ENCODE measurements at places on chromosomes 11 and 22.

- peak; percentile 50 for DNase-seq
Observed at GRCh38 chr11:72609045-72609444, 65.2 kb downstream of the PDE2A start.

- DNase-seq: no peak
Observed at GRCh38 chr22:23749841-23750301, 1.0 kb downstream of the ZNF70 start.

DNA sequence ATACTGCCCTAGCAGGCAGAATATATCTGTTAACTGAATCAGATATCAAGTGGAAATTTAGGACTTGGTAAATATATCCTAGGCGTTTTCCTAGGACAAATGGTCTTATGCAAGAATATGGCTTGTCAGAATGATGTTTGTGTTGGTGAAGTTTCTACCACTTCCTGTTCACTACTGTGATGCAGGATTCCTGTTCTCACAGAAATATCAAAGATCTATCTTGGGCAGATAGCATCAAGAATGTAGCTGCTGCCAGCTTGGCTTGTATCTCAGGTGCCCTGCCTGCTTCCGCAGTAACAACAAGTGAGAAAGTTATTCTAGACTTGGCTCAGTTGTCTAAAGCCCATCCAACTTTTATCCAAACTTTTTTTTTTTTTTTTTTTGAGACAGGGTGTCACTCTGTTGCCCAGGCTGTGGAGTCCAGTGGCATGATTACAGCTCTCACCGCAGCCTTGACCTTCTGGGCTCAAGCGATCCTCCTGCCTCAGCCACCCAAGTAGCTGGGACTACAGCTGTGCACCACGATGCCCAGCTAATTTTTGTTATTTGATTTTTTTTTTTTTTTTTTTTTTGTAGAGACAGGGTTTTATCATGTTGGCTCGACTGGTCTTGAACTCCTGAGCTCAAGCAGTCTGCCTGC, 61.3 kb downstream of the PPME1 start:
- DNase-seq: no peak

DNA sequence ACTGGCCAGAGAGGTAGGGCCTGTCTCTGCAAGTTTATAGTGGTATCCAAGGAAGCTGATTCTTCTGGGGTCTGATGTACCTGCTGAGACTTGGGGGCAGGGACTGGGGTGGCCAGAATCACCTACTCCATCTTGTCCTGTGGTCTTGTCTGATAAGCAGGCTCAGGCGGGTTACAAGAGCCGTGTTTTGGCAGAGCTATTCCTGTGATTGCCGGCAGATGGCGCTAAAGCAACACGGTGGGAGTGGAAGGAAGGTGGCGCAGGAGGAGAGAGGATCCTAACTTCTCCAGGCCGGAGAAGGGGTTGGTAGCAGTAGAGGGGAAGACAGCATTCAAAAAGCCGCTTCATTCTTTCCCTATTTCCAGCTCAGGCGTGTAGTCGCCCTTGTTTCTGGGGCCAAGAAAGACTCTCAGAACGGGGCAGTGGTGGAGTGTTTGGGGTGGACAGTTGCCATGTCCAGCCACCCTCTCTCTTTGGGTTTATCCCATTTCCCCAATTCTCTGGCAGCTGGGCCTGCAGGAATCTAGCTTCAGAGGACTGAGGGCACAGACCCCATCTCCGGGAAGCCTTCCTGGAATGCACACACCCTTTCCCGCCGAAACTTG, 15.1 kb downstream of the CHRM1 start:
- peak; percentile 88 for DNase-seq

- DNase-seq: no peak
Observed at GRCh38 chr11:103358251-103358650, 249.0 kb downstream of the DYNC2H1 start.

- DNase-seq: no peak
Observed at GRCh38 chr11:122743097-122743741, 87.7 kb downstream of the UBASH3B start.

DNA sequence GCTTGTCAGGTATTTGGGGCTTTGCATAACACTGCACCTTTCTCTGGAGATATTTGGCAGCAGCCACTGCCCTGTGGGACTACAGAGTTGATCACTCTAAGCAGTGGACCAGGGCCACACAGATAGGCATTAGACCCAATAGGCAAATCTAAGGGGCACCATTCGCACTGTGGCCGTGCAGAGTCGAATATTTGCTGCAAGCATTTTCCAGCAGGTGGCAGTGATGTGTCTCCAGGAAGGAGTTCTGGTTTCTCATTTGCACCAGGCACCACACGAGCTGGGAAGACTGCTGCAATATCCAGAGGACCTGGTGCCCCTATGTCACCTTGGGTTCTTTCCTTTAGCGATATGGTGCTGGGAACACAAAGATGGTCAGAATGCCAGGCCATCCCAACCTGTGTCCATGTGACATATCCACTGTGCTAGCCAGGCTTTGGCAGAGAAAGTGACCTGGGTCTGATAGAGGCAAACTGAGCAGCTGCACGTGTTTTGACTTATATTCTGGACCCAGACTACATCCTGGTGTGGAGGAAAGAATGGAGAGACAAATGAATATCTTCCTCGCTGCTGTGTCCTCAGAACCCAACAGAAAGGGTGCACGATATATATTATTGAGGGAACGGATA, 318.7 kb downstream of the BUD13 start:
- peak; percentile 15 for DNase-seq

DNA sequence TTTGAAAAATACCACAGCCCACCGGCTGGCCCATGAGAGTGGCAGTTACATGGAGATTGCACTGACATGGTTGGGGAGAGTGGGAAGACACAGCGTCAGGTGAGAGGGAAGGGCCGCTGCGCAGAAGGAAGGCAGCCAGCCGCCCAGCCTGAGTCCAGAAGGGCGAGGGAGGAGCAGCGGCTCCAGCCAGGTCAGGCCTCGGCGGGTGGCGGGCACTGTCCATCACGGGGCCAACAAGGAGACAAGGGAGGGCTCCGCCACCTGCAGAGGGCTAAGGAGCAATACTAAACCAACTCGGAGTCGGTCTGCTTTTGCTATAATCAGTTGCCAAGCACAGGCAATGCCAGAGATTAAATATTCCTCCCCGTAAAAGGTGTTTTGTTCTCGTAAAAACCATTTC, 384.5 kb downstream of the TBC1D22A start:
- no peak for DNase-seq

- no peak for DNase-seq
Observed at GRCh38 chr11:27011560-27012233, 17.8 kb downstream of the FIBIN start.

DNA sequence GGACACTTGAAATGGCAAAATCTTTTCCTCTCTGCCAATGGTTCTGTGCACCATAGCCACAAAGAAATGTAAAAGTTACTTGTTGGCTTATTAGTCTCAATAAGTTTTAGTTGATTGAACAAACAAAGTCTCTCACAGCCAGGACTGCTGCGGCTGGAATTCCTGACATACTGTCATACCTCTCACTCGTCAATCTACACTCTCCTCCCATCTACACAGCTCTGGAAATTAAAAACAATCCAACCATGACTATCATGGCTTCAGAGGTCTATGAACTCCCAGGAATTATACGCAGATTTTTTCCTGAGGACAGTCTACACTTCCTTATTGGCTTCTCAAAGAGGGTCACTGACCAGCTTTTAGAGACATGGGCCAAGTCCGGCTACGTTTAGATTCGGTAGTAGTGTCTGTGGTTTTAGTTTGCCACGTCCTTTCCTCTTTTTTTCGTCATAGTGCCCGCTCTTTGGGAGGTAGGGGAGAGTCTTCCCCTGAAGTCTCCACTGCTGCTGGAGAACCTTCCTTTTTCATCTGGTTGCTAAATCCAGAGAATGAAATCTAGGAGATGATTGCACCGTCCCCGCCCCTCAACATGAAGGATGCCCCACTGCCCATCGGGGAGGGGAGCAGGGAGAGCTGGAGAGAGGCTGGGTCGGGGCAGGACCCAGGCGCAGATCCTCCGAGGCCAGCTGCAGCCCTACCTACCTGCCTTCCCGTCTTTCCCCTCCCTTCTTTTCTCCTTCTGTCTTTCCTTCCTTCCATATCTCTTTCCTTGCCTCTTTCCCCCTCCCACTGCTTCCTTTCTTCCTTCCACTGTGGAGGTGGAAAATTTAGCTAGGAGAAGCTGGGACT, 1.0 kb upstream of the PLEKHB1 start:
- DNase-seq: no peak

DNA sequence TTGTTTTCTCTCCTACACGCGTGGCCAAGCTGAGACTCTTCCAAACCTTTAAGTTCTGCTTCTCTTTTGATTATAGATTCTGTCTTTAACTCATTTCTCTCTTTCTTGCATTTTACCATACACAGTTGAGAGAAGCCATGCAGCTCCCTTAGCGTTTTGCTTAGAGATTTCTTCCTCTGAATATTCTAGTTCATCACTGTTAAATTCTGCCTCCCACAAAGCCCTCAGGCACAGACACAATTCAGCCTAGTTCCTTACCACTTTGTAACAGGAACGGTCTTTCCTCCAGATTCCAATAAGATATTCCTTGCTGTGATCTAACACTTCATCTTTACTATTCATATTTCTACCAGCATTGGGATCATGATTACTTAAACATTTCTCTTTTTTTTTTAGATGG, 24.7 kb upstream of the CD81 start:
- no peak for DNase-seq

- no peak for DNase-seq
Observed at GRCh38 chr22:25403284-25403810, 161.1 kb upstream of the GRK3 start.

- DNase-seq: peak; percentile 33
Observed at GRCh38 chr11:2975594-2975993, 16.5 kb downstream of the NAP1L4 start.

- DNase-seq: no peak
Observed at GRCh38 chr11:114912826-114913225, 234.5 kb downstream of the NXPE2 start.

DNA sequence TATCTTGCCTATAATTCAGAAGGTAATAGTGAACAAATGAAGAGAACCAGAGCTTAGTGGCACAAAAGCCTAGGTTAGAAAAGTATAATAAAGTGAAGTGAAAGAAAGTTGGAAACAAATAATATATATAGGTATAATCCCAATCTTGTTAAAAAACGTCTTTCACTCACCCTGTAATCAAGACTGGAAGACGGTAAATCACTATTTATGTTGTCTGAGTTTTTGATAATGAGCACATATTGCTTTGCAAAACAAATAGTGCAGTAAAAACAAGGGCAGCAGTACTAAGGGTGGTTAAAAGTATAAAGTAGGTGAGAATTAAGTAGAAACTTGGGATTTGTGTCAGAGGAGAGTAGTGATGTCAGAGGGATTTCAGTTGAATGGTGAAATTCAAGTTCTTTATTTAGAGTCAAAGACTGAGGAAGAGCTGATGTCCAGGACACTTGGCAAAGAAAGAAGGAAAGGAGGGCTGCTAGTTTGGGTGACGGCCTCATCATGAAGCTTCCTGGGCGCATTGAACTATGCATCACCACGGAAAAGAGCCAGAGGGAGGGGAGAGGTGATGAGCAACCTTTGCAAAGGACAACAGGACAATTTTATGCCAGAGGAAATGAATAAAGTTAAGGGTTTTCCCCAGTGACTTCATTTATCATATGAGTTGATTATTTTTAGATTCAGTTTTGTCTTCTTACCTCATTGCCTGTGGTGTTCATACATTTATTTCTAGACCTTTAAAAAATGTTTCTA, 11.4 kb downstream of the NCAM1 start:
- no peak for DNase-seq

DNA sequence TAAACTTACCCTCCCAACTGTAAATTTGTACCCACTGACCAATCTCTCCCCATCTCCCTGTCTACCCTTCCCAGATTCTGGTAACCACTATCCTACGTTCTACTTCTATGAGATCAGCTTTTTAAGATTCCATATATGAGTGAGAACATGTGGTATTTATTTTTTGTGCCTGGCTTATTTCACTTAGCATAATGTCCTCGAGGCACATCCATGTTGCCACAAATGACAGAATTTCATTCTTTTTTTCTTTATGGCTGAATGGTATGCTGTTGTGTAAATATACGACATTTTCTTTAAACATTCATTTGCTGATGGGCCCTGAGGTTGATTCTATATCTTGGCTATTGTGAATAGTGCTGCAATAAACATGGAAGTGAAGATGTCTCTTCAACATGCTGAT, 74.7 kb upstream of the RRM1 start:
- no peak for DNase-seq

GRCh38 chr11:13009476-13009920, 382 bp downstream of the RASSF10 start:
- DNase-seq: no peak

- DNase-seq: no peak
Observed at GRCh38 chr11:119892311-119892808, 163.4 kb upstream of the NECTIN1 start.

DNA sequence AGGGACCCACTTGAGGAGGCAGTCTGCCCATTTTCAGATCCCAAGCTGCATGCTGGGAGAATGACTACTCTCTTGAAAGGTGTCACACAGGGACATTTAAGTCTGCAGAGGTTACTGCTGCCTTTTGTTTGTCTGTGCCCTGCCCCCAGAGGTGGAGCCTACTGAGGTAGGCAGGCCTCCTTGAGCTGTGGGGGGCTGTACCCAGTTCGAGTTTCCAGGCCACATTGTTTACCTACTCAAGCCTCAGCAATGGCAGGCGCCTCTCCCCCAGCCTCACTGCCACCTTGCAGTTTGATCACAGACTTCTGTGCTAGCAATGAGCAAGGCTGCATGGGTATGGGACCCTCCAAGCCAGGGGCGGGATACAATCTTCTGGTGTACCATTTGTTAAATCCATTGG, 126.0 kb downstream of the OR4A5 start:
- DNase-seq: no peak

DNA sequence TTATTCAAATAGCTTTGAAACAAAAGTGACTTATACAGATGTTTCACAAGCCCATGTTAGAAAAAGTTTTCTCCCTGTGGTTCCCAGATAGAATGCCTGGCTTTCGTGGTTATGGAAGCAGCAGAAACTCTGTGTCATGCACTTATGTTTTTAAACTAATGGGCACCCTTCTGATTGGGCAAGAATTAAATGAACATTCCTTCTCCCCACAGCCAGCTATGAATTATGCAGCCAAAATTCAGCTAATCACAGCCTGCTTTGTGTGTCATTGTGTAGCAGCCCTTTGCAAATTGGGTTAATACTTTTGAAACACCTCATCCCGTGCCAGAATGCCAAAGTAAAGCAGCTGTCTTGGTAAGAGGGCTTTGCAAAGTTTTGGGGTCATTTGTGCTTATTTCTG, 46.9 kb downstream of the PANX1 start:
- DNase-seq: no peak

DNA sequence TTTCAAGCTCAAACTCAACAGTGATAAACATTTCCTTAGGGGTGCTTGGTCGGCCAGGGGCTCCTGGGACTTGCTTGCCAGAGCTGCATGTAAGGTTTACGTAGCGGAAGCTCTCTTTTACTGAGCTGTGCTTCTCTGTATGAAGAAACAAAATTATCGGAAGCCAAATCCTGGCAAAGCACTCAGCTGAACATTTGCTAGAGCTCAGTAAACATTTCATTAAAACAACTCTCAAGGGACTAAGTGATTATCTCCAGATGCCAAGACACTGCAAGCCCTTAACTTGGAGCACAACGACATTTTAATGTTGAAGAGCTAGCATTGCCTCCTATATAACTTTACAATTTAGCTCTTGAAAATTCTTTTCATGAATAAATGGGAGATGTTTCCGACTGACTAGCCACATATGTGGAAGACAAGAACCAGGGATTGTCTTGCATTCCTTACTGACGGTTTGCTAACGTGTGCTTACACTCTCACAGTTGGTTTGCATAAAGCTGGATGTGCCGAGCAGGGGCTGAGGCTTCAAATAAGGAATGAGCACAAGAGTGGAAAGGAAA, 43.4 kb downstream of the SCUBE2 start:
- no peak for DNase-seq
